B cell (primary cell): ENCODE measurements at places on chromosomes 13 and 19. TPM values are rescaled to one million over a fixed set of nuclear protein-coding genes. Genes with fewer than 3 reads are reported as not detected.

GRCh38 chr13:67299072-67299635 lies 69.0 kb upstream of the PCDH9 start:
- H3K27ac ChIP-seq: no peak overlapping the region
- H3K27me3 ChIP-seq: no peaks in the 10 kb centered on the region
- DNase-seq: no peak
- no peak overlapping the region for H3K4me3 ChIP-seq

GRCh38 chr13:80844164-80844563 lies 503.2 kb upstream of the SPRY2 start:
- no peaks in the 10 kb centered on the region for H3K4me1 ChIP-seq
- H3K27ac ChIP-seq: no peak overlapping the region
- H3K4me3 ChIP-seq: no peak overlapping the region
- H3K27me3 ChIP-seq: no peaks in the 10 kb centered on the region
- no peak for DNase-seq

DNA sequence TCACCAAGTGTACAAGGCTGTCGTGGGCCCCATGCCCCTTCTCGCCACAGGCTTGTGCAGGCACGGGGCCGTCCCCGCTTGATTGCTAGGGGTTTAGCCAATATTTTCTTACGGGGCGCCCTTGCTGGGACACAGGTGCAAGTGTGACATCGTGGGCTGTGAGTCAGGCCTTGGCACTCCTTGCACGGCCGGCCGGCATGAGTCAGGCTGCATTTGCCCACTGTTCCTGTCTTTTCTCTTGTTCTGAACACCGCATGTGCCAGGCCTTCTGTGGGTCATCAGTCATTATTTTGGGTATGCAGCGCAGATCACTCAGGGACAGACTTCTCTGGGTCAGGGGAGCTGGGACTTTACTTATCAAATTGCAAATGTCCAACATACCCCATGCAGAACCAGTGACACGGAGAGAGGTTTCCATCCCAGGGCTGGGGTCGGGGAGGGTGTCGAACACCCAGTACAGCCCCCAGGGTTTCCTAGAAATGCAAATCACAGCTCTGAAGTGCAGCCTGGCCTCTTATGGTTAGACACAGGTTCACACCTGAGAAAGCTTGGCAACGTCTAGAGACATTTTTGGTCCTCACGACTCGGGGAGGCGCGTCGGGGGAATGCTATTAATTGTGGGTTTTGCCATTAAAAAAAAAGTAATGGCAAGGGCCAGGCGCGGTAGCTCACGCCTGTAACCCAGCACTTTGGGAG lies 22.5 kb upstream of the KLF2 start:
- no peaks in the 10 kb centered on the region for H3K27me3 ChIP-seq
- peak; percentile 46 for DNase-seq
- no peaks in the 10 kb centered on the region for H3K4me1 ChIP-seq
- no peak overlapping the region for H3K4me3 ChIP-seq
- H3K36me3 ChIP-seq: no peaks in the 10 kb centered on the region

MYO9B gene
- polyA plus RNA-seq: 256 and 263 TPM in 2 replicates

- H3K27me3 ChIP-seq: no peaks in the 10 kb centered on the region
- H3K27ac ChIP-seq: no peak overlapping the region
- H3K4me3 ChIP-seq: no peak overlapping the region
- DNase-seq: no peak
- peaks cover 12% of the 10 kb centered on the region for H3K4me1 ChIP-seq
These were observed 13.3 kb downstream of the SLC27A1 start for GRCh38 chr19:17483605-17484002.

- H3K36me3 ChIP-seq: peaks cover 41% of the 10 kb centered on the region
- no peak overlapping the region for H3K4me3 ChIP-seq
- peaks cover under 1% of the 10 kb centered on the region for H3K4me1 ChIP-seq
- H3K27ac ChIP-seq: no peak overlapping the region
- DNase-seq: peak; percentile 41
These were observed 8.3 kb downstream of the TEKTIP1 start for GRCh38 chr19:3547301-3547731.

LGALS4 gene
- polyA plus RNA-seq: 5.2 and 5.4 TPM in 2 replicates

CYP2A7 gene
- not detected in 2 replicates for polyA plus RNA-seq
